ENCODE measurements at places on chromosomes 6 and 20.

GRCh38 chr20:47269309-47270165, 87.0 kb downstream of the ZMYND8 start:
- DNase-seq = no peak

GRCh38 chr20:62964700-62965099, 12.2 kb downstream of the SLC17A9 start:
- DNase-seq = no peak

DNA sequence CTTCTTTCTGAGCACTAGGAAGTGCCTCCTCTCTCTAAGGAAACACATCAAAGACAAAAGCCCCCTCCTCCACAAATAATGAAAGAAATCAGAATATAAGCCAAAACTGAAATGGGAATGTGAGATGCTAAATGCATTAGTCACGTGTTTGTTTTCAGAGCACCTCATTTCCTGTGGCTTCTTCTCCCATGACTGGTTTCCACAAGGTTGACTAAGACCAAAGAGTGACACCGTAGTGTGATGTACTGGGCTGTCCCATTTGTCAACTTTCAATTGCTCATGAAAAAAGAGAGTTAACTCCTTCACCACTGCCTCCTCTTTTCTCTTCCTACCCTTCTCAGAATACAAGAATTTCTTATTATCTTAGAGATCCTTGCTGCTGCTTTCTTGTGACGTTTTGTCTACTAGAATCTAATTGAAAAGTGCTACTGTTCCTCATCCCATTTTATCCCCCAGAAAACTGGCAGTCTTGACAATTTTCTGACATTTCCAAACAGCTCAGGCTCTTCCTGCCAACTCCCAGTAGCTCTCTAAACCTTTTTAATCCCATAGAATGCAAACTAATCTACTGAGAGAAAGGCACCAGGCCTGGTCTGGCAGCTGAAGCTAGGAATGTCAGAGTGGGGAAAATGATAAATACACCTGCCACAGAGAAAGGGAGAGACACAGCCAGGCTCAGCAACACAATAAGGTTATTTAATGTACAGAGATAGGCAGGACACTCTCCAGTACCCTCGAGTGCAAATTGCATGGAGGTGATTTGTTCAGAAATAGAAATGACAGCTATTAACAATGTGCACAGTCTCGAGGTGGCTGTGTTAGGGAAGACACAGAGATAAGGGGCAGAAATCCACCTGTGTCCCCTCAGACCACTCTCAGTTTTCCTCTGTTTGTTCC, 671.7 kb upstream of the NRSN1 start:
- DNase-seq = no peak

GRCh38 chr6:142861711-142862110, 83.3 kb downstream of the HIVEP2 start:
- no peak for DNase-seq

- DNase-seq = no peak
Measured at GRCh38 chr20:6501061-6501460, 266.4 kb upstream of the BMP2 start.

DNA sequence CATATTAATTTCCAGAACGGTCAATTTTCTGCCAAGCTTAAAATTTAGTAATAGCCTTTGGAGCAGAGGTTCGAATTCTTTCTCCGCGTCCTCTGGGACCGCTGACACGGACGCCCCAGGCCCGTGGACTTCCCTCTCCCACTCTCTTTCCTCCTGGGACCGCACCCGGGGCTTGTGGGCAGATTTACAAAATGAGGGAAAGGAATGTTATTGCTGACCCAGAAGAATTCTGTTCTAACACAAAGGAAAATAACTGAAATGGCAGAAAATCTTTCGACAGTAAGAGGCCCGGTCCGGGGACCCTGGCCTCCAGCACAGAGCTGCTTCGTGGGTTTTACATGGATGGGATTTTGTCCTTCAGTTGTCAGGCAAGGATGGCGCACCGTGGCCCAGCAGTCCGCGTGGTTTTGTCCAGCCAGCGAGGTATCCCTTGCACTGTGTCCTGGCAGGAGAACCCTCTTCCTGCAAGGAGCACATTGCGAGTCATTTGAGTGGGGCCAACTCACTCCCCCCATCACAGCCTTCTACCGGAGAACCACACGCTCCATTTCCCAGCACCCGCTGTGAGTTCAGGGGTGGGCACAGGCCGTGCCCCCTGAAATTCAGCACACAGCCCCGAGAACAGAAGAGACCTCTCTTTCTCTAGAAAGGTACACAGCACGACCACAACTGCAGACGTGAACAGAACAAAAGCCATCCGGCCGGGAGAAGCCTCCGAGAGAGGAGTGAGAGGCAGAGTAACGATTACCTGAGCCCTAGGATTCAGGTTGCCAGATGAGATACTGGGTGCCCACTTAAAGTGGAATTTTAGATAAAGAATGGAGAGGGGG, 106.0 kb upstream of the AFDN start:
- no peak for DNase-seq

DNA sequence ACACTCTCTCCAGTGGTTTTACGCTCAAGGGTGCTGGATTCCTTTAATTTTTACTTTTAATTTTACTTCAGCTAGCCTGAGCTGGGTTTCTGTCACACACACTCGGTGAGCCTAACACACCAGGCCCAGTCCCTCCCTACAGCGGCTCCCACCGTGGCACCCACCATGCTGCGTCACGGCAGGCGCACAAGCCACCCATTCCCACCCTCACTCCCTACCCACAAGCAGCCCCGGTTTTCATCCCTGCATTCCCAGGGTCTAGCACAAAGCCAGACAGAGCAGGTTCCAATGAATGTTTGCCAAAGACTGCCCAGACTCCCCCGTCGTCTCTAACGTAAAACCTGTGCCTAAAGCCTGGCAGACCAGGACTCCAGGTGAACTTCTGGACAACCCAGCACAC, 50.3 kb downstream of the MYH7B start:
- no peak for DNase-seq

All from Right ventricle myocardium superior (tissue), 1 donor.